ENCODE measurements at places on chromosomes 13 and 19.
A peak's percentile ranks its signal among the peaks of the same experiment; 100 is the strongest.

GRCh38 chr19:2154587-2155075 is 3.3 kb upstream of the AP3D1 start:
- DNase-seq: no peak

DNA sequence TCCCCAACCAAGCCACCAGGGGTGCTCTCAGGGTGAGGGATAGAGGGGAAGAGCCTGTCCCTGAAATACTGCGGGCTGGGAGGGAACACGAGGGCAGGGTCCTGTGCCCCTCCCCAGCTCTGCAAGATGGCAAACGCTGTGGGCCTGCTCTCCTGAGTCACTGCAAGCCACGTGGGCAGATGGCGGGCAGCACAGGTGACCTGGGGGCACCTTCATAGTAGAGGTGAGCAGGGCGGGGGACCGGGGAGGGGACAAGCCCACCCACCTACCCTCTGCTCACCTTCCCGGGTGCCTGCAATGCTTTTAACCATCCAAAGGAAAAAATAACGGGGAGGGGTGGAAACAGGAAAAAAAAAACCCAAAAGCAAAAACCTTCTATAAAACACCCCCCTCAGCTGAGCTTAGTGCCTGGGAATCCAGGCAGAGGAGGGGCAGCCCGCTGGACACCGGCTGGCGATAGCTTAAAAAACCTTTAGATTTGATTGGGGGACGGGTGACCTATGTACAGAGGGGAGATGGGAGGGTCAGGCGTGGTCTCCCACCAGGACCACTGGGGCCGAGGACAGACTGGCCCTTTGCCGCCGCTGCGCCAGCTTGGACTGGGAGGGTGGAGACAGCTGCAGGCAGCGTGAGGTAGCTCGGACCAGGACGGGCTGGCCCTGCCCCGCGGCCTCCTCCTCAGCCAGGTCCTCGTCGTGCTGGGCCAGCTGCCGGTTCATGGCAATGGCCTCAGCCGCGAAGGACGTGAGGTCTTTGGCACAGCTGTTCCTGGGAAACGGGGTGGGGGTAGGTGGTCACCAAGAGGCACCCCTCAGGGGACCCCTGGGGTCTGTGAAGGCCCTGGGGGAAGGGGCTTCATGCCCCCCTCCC is 11.7 kb downstream of the MKNK2 start:
- no peak for DNase-seq

GRCh38 chr19:12685831-12686230 is 2.0 kb upstream of the GNG14 start:
- DNase-seq: no peak

GRCh38 chr19:54197121-54197520 is 3.5 kb upstream of the RPS9 start:
- DNase-seq: no peak

DNA sequence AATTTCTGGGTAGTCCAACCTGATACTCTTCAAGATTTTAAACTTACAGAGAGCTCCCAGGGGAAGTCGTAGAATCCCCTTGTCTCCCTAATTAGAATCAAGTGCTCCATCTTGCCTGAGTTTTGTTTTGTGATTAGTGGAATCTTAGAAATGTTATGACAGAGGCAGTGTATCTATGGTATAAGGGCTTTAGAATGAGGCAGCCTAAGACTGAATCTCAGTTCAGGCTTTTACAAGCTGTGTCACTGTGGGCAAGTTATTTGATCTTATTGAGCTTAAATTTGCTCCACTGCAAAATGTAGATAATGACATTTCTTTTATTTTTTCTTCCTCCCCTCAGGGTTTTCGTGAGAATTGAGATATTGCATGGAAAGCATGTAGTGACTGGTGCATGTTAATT is 215.5 kb downstream of the POSTN start:
- no peak for DNase-seq

- DNase-seq: no peak
These were observed 3.6 kb upstream of the ASF1B start for GRCh38 chr19:14139944-14140343.

- DNase-seq: no peak
These were observed 116.7 kb downstream of the POSTN start for GRCh38 chr13:37481885-37482227.

- DNase-seq: no peak
These were observed 5.2 kb upstream of the LRRC8E start for GRCh38 chr19:7883105-7883504.

GRCh38 chr13:46676378-46676725 is 120.6 kb downstream of the ESD start:
- DNase-seq: no peak

GRCh38 chr13:32723987-32724386 is 137.7 kb downstream of the PDS5B start:
- no peak for DNase-seq

GRCh38 chr19:12695997-12696365 is 450 bp downstream of the FBXW9 start:
- no peak for DNase-seq

DNA sequence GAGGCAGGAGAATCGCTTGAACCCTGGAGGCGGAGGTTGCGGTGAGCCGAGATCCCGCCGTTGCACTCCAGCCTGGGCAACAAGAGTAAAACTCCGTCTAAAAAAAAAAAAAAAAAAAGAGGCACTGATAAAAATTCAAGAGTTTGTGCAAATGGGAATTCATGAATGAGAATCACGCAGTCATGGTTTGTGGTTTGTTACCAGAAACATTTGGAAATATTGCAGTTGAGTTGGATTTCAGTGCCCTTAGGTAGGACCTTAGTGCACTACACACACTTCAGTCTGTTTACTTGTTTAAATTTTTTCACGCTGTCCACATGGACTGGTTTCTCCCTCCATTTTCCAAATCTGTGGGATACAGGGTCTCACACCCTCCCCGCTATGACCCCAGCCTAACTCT is 28.4 kb downstream of the ZNF844 start:
- DNase-seq: no peak

DNA sequence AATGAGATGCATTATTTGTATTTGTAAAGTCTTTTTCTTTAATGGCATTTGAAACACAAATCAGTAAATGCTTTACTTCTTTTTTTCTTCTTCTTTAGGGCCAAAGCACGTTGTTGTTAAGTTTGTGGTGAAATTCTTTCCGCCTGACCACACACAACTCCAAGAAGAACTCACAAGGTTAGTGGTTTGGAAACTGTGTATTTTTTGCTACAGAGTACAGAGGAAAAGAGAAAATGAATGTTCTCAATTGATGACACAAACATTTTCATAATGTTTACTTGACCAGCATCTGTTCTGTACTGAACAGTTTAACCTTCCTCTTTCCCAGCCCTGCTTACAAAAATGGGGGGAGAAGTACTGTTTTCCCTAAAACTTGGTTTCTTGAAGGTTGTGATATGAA is 190.9 kb upstream of the RNF113B start:
- DNase-seq: no peak

DNA sequence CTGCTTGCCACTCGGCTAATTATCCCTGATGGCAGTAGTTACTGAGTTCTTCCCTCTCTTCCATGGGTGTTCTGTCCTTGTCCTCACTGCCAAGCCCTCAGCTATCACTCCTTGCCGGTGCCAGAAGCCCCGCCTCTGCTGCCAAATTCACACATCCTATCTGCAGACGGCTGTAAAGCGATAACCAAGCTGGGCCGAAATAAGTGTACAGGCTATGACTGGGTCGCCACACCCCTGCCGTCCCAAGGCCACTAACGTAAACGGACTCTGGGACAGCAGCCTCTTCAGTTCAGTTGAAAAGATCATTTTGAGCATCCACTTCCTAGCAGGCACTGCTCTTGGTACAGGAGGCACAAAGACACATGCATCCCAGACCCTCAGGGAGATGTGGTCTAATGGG is 13.3 kb downstream of the SLC7A1 start:
- DNase-seq: peak; percentile 70

DNA sequence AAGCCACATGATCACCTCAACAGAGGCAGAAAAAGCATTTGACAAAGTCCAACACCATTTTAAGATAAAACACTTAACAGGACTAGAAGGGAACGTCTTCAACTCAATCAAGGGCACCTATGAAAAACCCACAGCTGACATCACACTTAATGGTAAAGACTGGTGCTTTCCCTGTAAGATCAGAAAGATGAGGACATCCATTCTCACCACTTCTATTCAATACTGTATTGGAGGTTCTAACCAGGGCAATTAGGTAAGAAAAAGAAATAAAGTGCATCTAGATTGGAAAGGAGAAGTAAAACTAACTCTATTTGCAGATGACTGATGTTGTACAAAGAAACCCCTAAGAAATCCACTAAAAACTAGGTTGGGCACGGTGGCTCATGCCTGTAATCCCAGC is 11.2 kb upstream of the AKAP8 start:
- no peak for DNase-seq

- no peak for DNase-seq
These were observed 473 bp upstream of the SCN1B start for GRCh38 chr19:35029737-35030256.

DNA sequence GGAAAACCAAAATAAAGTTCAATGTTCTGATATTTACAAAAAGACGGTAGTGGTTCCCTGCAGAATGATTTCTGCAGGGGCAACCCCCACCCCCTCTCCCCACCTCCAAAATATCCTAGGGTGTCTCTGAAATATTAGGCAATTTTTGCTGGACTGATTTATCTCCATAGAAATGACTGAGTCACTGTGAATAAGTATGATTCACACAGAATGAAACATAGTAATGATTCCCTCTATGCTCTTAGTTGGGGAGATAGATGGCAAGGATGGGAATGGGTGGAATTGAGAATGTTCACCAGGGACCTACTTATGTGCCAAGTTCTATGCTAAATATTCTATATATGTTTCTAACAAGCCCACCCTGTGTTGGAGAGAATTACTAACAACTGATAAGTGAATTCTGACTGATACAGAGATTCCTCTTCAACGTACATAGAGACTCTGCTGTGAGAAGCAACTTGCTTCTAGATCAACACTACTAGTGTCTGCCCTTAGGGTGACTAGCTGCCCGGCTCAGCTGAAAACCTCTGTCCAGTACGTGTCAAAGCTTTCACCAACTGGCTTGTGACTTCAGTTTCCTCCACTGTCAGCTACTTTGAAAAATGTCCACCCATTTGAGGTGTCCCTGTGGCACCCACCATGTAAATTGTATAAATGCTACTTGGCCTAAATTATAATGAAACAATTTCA is 38.4 kb upstream of the RAP2A start:
- no peak for DNase-seq

GRCh38 chr19:31534786-31535657 is 185.8 kb upstream of the TSHZ3 start:
- DNase-seq: no peak

- DNase-seq: no peak
These were observed 18.9 kb downstream of the ZNF536 start for GRCh38 chr19:30391052-30391451.

DNA sequence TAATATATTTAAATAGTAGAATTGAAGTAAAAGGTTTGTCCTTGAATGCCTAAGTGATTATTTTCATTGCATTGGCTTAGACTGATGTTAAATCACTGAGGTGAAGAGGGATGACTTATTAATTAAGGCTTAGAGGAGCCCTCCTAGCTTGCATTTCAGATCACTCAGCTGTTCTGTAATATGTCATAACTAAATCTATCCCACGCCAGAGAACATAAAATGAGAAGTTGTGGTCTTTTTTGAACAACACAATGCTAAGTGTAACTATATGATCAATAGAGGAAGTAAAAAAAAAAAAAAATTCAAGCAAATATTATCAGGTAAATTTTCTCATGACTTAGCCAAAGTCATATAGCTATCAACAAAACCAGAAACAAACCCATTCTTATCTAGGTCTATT is 752.2 kb downstream of the GPC5 start:
- DNase-seq: no peak

- DNase-seq: no peak
These were observed 1.3 kb upstream of the KBTBD6 start for GRCh38 chr13:41133951-41134350.

DNA sequence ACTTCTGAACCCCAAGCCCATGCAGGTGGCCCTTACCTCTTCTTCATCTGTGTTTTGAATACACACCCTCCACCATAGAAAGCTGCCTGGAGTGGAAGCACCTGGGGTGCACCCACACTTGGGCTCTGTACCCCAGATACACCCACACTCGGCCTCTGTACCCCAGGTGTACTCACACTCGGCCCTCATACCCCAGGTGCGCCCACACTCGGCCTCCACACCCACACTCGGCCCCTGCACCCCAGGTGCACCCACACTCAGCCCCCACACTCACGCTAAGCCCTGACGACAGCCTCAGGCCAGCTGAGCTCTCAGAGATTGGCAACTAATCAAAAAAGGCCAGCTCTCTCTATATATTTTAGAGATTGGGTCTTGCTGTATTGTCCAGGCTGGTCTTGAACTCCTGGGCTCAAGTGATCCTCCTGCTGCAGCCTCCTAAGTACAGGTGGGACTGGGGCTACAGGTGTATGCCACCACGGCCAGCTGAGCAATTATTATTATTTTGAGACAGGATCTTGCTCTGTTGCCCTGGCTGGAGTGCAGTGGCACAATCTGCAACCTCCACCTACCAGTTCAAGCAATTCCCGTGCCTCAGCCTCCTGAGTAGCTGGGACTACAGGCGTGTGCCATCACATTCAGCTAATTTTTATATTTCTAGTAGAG is 68.9 kb downstream of the PEX11G start:
- no peak for DNase-seq

- DNase-seq: no peak
These were observed 23.6 kb upstream of the LSM14A start for GRCh38 chr19:34148658-34149185.

GRCh38 chr19:9711815-9712214 is 36.9 kb upstream of the ZNF562 start:
- no peak for DNase-seq

- no peak for DNase-seq
These were observed 26.6 kb downstream of the CBY2 start for GRCh38 chr13:45728759-45729158.

DNA sequence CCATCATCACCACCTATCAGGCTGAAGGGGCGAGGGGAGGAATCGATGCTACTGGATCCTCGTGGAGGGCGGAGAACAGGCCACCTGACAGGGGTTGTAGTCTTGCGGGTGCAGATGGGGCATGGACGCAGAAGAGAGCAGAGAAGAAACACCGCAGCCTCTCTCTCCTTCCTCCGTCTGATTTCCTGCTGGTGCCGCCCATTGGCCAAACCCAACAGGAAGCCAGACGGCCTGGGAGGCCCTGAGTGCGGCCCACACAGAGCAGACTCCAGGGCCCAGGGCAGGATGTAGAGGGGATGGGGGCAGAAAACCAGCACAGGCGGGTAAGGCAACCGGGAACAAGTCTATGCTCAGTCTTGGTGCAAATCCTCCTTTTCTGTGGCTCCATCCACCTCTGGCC is 15.4 kb downstream of the CEBPA start:
- DNase-seq: no peak

DNA sequence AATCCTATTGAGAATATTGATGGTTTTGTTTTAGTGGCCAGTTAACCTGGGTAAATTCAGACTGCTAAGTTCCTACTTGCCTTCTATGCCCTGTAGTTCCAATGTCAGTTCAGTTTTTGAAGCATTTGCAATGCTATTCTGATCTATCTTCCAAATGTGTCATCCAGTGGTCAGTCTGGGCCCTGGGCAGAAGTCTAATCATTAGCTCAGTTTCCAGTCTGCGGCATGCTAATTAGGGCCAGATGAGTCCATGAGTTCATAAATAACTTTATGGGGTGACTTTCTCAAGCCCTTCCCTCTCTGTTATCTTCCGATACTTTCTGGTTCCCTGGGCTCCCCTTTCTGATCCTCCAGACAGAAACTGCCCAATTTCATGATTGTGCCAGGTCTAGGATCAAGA is 32.7 kb downstream of the FAM187B start:
- DNase-seq: no peak

GRCh38 chr13:88022431-88023208 is 351.4 kb downstream of the SLITRK5 start:
- DNase-seq: no peak

GRCh38 chr13:106714271-106714982 is 146.5 kb upstream of the ARGLU1 start:
- DNase-seq: no peak

- DNase-seq: no peak
These were observed 61.9 kb downstream of the KDM4B start for GRCh38 chr19:5030822-5031221.

Data from heart left ventricle (tissue), 16 donors.